ENCODE measurements at places on chromosomes 2 and 18.

- DNase-seq: no peak
Measured at GRCh38 chr2:218137514-218137913, 11.7 kb downstream of the CXCR2 start.

- no peak for DNase-seq
Measured at GRCh38 chr2:25204190-25204838, 35.9 kb upstream of the POMC start.

DNA sequence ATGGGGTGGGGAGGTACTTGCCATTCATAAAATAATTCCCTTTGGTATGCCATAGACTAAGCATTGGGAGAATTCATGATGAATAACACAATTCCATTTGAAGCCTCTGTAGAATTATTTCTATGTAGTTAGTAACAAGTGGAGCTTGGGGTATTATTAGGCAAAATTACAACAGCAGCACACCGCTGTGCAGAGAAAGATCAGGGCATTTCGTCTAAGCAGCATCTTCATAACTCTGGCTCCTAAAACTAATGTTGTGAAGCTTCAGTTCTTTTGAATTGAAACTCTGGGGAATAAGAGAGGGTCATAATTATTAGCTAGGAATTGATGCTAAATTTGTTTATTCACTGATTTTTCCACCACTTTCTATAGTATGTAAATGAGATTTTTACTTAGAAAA, 630.7 kb downstream of the DCC start:
- no peak for DNase-seq

DNA sequence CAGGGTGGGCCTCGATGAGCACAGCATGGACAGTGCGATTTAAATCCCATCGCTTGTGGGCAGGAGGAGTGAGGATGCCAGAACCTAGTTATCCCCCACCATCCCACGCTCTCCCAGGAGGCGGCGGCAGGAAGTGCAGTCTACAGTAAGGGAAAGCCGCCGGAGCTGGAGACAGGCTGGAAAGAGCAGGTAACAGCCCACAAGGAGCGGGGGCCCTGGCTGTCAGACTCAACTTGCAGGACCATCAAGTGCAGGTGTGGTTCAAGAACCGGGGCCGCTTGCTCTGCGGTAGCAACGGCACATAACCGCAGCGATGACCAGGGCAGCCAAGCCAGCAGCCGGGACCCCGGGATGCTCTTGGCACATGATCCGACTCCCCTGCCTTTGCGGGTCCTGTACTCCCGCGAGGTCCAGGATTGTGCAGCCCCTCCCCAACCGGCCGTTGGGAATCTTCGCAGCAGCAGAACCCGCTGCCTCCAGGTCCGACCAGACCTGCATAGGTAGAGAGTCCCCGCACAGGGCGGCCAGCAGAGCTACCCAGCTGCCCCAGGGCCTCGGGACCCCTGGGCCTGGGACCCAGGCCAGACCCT, 82.1 kb downstream of the BIN1 start:
- no peak for DNase-seq

Measured in activated naive CD8-positive, alpha-beta T cell treated with anti-CD3 and anti-CD28 coated beads, Interleukin-2, amount 10 ng/mL, durations not matched to agents 7 days and 5 days (primary cell).